Fibroblast of skin of scalp (primary cell): ENCODE measurements at places on chromosomes 16 and 17.

GRCh38 chr16:16067127-16067526, 117.7 kb downstream of the ABCC1 start:
- peak; percentile 53 for DNase-seq

DNA sequence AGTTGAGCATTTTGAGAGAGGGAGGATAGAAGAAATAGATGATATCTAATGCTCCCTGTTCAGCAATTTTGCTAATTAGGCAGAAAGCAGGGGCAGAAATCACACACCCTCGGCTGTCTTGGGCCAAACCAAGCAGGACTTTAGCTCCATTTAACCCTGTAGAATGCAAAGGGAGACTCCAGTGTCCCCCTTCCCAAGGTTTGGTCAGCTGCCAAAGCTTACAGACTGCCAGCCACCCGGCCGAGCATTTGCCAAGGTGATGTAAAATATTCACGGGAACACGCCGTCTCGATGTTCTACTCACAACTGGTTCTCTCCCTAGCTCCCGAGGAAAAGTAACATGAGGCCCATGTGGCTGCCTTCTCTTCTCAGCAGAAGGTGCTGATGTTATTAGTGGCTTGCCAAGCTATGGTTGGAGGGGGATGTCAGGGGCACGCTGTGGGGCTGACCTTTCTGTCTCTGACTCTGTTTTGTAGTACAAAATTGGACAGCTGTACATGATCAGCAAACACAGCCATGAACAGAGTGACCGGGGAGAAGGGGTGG, 155.3 kb downstream of the PITPNC1 start:
- no peak for DNase-seq

DNA sequence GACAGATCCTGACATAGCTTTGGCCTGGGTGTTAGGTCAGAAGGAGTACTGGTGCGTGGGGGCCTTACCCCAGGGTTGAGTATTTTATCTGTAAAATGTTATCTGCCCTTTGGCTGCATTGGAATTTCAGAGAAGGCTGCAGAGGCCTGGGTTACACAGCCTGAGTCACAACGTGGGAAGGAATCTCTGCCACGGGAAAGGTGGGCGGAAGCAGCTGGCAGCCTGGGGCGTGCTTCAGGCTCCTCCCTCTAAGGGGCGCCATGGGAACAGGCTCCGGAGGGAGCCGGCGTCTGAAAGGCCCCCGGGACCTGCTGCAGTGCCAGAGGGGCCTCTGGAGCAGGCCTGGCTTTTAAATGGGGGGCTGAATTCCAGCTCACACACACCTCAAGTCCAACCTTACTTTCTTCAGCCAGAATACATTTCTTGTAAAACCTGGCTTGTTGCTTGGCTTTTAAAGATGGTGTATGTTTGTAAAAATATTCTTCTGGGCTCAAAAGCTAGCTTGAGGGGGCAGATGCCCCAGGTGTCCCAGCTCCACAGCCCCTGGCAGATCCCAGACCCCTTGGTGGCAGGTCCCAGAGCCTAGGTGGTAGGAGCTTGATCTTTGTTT, 142.2 kb downstream of the RAB11FIP4 start:
- peak; percentile 60 for DNase-seq

- no peak for DNase-seq
Observed at GRCh38 chr17:5757314-5757907, 173.1 kb upstream of the NLRP1 start.

DNA sequence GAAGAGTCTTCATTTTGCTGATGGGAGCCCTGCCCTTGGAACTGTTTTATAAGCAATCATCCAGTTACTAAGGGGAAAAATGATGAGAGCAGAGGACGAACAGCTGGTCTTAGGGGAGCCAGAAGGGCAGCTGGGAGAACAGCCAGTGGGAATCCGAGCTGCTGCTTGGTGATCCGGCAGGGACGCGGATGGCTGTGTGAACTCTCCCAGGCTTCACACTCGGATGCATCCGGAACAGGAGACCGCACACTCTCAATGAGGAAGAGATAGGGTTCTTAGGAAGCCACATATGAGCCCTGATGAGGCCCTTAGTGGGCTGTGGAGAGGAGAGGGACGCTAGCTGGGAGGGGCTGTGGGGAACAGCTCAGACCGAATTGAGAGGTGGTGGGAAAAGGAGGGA, 5.0 kb upstream of the CACNG5 start:
- no peak for DNase-seq

DNA sequence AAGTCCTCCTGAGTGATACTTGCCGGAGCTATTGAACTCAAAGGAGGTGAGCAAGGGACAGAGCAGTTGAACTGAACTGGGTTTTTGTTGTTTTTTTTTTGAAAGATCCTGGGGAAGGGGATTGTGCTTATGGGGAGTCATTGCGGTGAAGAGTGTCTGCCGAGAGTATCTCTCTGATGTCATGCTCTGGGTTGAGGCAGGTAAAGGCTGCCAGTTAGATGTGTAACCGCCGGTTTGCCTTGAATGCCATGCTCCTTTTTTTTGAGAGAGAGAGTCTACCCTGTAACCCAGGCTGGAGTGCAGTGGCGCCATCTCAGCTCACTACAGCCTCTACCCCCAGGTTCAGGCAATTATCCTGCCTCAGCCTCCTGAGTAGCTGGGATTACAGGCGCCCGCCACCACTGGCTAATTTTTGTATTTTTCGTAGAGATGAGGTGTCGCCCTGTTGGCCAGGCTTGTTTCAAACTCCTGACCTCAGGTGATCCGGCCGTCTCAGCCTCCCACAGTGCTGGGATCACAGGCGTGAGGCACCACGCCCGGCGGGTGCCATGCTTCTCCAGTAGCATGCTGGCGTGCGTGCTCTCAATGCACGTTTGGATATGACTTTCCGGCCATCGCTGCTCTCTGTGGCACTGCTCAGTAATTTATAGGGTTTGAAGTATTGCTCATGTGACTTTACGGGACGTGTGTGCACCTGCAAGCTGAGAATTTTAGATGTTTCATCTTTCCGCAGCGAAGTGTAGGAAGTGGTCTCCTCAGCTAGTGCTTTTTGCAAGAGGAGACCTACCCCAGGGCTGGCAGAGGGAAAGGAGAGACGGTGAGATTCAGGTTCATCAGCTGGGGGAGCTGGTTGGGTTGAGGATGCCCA, 8.5 kb downstream of the ZC3H18 start:
- no peak for DNase-seq

- DNase-seq: no peak
Observed at GRCh38 chr17:72268431-72268830, 147.6 kb downstream of the SOX9 start.

GRCh38 chr17:67546578-67547527, 169.8 kb downstream of the PITPNC1 start:
- DNase-seq: peak; percentile 35

DNA sequence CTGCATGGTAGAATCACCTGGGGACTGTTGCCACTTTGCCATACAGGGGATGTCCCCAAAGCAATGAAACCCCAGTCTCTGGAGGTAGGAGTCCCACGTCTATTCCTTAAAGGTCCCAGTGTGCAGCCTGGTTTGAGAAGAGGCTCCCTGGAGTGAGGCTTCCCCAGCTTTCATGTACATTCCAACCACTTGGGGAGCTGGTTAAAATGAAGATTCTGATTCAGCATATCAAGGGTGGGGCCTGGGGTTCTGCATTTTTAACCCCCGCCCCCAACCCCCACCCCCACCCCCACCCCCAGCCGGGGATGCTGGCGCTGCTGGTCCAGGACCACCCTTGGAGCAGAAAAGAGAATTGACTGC, 241.2 kb downstream of the FOXL1 start:
- peak; percentile 35 for DNase-seq

- no peak for DNase-seq
Observed at GRCh38 chr16:30557707-30557956, 542 bp downstream of the ZNF764 start.

GRCh38 chr16:86118467-86119307, 219.7 kb downstream of the IRF8 start:
- DNase-seq: no peak

- peak; percentile 86 for DNase-seq
Observed at GRCh38 chr16:87963400-87963799, 12.2 kb downstream of the BANP start.

- no peak for DNase-seq
Observed at GRCh38 chr17:29714146-29714545, 91.4 kb upstream of the CORO6 start.

- DNase-seq: peak; percentile 26
Observed at GRCh38 chr17:57499648-57500049, 243.3 kb downstream of the MSI2 start.

- no peak for DNase-seq
Observed at GRCh38 chr17:44120851-44121605, 2.4 kb downstream of the HDAC5 start.

DNA sequence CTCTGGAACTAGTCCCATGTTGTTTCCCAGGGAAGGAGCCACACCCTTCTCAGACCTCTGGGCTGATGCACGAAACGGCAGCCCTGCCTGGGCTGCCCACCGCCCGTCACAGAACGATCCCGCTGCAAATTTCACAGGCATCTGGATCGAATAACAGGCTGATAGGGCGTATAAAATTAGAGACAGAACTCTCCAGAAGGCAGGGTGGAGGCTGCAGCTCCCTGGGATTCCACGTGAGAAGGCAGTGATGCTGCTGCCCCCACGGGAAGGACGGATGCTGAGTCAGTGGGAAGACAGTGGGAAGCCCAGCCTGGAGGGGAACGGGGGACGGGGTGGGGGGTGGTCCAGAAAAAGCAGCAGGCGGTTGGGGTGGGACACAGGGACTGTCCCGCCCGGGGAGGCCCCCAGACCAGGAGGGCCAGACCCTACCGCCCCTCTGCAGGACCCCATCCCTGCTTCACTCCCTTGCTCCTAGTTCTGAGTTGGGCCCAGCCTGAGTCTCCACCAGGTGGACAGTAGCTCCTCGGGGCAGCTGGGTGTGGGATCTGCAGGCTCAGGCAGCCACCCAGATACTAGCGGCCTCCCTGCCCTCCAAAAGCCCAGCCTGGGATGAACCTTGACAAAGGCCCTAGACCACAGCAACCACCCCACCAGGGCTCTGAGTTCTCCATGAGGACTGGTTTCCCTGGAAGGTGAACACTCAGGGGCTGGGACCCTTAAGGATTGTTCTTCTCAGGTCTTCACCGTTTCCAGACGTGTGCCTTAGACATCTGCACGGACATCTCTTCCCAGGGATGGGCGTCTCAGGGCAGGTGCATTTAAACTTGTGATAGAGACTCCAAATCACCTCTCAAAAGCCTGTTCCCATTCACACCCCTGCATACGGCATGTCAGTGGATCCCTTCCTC, 117.8 kb downstream of the METRNL start:
- DNase-seq: peak; percentile 79

GRCh38 chr17:65556910-65557348, 4.5 kb downstream of the AXIN2 start:
- DNase-seq: no peak

- DNase-seq: no peak
Observed at GRCh38 chr17:81315129-81315884, 20.2 kb upstream of the SLC38A10 start.

GRCh38 chr17:78962345-78962983, 17.3 kb downstream of the LGALS3BP start:
- DNase-seq: peak; percentile 47

- DNase-seq: no peak
Observed at GRCh38 chr17:74012465-74012864, 191.0 kb upstream of the RPL38 start.

DNA sequence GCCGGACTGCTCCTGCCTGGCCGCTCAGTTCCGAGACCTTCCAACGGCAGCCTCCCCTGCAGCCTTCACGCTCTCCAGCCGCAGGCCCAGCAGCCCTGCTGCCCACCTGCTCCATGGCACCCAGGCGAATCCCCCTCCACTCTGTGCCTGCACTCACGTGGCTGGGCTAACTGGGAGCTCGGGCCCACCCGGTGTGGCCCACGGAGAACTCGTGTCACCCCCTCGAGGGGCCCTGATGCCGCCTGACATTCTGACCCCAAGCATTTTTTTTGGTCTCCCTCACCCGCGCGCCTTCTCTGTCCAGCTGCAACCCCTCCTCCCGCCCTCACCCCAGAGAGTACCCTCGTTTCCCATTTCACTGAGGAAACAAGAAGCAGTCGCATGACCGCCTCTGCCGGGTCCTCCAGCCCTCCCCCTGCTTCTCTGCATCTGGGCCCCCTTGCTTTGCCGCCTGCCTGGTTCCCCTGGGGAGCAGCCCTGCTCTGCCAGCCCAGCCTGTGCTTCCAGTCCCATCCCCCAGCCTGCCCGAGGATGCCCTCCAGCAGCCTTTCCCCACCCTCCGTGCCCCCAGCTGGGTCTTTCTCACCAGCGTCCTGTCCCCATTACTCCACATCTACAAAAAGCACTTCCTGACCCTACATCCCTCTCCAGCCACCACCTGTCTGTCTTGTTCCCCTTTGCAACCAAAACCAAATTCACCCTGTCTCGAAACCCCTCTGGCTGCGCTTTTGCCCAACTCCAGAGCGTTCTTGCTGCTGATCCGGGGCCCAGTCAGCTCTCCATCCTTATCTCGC, 146.4 kb upstream of the CHMP6 start:
- DNase-seq: no peak

GRCh38 chr17:82414548-82415281, 3.4 kb upstream of the HEXD start:
- DNase-seq: peak; percentile 75

DNA sequence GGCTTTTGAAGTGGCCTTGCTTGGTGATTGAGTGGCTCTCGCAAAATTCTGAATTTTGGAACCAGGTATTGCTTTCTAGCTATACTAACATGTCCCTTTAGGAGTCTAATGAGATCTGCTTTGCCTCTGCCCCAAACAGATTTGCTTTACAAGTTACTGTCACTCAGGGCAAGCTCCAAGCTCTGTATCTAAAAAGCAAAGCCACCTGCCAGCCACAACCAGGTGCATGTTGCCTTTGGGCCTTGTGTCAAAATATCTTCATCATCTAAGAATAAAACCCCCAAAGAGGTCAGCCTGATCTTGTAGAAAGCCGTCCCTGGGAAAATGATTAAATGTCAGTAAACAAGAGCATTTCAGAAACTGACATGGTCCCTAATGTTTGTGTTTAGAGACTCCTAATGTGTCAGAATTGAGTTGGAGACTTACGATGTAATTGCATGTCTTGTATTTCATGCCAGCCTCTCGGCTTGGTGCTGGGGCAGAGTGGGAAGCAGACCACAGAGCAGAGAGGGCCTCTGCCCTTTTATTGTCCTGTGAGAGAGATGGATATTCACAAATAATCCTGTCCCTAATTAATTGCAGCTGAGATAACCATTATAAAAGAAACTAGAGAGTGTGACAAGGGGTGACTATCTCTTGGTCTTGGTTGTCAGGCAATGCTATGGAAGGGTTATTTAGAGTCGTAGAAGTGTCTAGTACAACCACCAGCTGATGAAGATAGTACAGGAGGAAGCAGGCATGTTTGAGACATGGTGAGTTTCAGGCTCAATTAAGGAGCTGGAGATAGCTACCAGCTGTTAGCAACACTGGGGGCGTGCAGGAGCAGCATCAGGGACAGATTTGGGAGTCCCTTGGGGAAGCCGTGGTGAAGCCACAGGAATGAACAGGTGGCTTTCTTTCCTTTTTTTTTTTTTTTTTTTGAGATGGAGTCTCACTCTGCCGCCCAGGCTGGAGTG, 90.7 kb downstream of the PITPNC1 start:
- peak; percentile 7 for DNase-seq

DNA sequence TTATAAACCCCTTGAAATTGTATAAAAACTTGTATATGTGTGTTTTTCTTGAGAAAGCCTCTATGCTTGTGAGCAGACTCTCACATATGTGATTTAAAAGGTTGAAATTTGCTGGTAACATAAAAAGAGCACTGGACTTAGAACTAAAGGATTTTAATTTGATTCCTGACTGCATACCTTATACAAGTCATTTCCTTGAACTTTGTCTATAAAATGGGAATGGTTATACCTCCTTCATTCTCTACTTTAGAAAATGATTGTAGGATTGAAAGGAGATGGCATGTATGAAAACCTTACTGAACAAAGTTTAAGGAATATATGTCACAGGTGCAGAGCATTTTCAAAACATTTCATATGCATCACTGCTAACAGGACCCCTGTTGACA, 10.4 kb upstream of the ARL2BP start:
- no peak for DNase-seq
